C1 segment of cervical spinal cord (tissue), 14 donors: ENCODE measurements at places on chromosomes 7 and 10.

DNA sequence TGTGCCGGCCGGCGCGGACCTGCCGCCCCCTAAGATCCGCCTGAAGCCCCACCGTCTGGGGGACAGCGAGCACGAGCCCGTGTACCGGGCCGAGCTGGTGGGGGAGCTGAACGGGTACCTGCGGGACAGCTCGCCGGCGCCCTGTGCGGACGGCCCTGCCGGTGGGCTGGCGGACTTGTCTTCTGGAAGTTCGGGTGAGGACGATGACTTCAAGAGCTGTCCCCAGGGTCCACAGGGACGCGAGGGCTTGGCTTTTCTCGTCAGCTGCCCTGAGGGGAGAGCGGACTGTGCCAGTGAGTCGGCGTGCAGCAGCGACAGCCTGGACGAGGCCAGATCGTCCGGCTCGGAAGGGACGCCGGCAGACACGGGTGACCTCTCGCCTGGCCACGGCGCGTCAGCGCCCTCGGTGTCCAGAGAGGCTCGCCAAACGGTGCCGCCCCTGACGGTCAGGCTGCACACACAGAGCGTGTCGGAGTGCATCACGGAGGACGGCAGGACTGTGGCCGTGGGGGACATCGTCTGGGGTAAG, 8.5 kb downstream of the PWWP2B start:
- DNase-seq = no peak

GRCh38 chr10:75070961-75071428, 40.5 kb upstream of the SAMD8 start:
- no peak for DNase-seq

DNA sequence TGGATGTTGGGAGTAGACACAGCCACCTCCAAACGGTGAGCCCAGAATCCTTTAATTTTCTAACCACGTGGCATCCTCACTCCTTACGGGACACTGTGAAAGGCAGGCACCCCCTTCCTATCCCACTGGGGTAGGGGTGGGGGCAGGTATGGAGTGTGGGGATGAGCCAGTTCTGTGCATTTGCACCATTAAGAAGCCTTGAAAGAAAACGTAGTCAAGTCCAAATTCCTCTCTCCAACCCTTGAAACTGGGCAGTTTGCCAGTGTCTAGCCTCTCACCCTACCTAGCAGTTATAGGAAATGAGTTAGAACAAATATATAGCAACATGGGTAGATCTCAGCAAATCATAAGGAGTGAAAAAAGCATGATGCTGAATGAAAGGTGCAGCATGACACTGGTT, 92.4 kb upstream of the LEP start:
- no peak for DNase-seq

DNA sequence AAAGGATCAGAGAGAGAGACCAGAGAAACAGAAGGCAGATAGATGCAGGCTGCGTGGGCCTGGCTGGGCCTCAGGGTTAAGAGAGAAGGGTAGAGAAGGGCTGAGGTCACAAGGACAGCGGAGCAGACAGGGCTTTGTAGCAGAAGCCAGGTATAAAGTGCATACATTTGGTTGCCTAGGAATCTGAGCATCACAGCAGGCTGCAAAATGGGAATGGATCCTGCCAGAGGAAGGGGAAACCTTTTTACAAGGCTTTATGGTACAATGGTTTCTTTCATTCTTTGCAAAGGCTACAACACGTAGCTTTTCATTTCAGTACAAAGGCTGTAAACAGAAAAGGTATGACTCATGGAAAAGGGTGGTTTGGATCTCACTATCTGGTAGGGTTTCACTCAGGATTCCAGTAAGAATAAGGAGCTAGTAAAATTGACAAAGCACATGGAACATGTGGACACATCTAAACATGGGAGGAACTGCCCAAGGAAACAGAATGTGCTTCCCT, 275.1 kb downstream of the DOCK4 start:
- DNase-seq = no peak

DNA sequence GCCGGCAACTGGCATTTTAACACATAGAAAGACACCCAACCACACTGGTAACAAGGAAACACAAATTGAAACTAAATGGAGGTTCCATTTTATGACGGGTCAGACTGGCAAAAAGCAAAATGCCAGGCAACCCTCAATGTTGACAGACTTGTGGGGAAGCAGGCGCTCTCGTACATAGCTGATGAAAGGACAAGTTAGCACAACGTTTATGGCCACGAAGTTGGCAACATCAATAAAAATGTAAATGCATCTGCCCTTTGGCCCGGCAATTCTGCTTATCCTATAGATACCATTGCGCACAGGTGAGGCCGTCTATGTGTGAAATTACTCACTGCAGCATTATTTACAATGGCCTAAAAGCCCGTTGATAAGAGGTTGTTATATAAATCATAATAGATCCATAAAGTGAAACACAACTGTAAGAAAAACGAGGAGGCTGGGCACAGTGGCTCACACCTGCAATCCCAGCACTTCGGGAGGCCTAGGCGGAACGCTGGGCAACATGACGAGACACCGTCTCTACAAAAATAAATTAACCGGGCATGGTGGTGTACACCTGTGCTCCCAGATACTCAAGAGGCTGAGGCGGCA, 39.8 kb downstream of the FOXL3 start:
- DNase-seq = no peak

GRCh38 chr10:119754936-119755335, 29.1 kb downstream of the INPP5F start:
- DNase-seq = no peak

GRCh38 chr7:121054925-121055324, 66.4 kb downstream of the CPED1 start:
- no peak for DNase-seq

DNA sequence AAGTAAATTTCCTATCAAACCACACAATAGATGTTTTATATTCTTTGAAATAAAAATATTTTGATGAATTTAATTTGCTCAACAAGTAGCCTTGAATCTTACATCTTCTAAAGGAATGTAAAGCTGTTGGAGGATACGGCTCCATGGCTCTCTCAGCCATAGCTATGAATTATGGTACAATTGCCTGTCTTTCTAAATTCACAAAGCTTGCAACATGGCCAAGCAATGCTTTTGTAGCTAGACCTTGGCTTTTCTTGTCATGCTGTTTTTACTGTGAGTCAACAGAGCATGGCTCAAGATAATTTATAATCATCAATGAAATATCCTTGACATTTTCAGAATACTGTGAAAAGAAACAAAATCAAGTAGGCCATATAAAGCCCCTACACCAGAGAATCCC, 286.7 kb downstream of the CACNA2D1 start:
- DNase-seq = no peak
